ENCODE measurements at places on chromosomes 1 and 21.
A peak's percentile ranks its signal among the peaks of the same experiment; 100 is the strongest.

- DNase-seq, result no peak
Measured at GRCh38 chr1:169812131-169812530, 17.4 kb upstream of the METTL18 start.

DNA sequence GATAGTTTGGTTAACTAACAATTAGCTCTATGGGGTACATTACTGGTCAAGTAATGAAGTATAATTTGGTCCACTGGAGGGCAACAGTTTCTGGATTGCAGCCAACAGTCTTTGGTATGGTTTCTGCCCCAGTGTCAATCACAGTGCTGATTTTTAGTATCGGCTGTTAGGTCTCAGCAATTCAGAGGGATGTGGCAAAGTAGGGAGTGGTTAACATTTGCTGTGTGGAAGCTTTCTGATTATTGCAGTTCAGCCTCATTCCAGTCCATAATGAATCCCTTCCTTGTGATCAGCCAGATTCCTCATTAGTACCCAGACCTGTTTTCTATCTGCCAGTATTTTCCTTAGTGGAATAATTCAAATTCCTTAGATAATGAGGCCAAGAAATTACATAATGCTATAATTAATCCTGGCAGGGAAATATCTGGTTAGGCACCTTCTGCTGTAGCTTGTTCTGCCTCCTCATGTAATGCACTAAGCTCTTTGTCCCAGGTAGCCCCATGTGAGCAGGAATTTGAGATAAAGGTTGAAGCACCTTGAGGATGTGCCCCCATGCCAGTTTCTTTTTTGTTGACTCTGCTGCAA, 14.0 kb downstream of the F3 start:
- no peak for DNase-seq

DNA sequence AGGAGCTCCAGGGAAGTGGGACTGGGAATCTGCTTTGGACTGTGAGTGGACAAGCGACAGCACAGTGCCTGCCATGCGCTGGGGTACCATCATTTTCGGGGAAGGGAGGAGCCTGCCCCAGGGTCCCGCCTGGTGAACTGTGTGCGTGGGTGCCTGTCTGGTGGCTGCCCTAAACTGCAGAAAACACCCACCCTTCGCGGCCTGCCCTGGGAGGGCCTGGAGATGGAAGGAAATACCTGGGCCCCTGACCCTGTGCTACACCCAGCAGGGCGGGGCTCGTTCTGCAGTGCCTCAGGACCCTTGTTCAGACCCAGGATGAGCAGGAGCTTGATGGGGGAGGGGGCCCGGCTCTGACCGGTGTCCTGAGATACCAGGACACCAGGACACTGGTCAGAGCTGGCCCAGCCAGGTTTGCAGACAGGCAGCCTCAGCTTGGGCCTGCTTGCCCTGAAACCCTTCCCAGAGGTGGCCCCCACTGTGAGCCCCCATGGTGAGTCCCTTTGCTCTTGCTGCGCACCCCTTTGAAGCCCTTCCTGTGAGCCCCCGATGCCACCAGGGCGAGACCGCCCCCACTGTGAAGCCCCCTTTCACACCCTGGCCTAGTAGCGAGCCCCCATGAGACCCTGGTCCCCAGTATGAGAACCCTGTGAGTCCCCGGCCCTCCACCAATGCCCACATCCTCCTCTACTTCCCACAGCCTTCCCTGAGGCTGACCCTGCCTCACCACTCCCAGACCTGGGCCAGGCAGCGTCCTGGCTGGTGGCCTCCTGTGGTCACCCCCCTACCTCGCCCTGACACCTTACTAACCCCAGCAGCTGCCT, 2.6 kb downstream of the GJC2 start:
- DNase-seq, result no peak

- no peak for DNase-seq
Measured at GRCh38 chr1:3524556-3525203, 70.2 kb downstream of the ARHGEF16 start.

DNA sequence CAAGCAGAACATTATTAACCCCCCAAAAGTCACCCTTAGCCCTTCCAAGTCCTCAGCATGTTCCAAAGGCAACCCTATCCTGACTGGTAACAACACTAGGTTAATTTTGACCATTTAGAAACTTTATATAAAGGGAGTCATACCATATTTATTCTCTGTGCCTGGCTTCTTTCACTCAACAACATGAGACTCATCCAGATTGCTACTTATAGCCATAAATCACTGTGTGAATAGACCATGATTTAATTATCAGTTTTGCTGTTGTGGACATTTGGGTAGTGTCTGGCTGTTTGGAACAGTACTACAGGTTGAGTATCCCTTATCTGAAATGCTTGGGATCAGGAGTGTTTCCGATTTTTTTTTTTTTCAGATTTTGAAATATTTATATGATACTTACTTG, 252.1 kb downstream of the DISC1 start:
- DNase-seq, result no peak

DNA sequence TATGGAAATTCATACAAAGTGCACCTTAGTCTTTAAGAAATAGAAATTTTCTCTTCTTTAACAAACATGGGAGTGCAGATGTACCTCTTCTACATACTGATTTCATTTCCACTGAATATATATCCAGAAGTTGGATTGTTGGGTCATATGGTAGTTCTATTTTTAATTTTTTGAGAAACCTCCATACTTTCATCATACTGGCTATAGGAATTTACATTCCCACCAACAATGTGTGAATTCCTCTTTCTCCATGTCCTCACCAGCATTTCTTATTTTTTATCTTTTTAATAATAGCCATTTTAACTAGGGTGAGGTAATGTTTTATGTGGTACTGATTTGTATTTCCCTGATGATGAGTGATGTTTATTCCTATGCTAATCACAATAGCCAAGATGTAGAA, 87.5 kb downstream of the RGS2 start:
- no peak for DNase-seq

DNA sequence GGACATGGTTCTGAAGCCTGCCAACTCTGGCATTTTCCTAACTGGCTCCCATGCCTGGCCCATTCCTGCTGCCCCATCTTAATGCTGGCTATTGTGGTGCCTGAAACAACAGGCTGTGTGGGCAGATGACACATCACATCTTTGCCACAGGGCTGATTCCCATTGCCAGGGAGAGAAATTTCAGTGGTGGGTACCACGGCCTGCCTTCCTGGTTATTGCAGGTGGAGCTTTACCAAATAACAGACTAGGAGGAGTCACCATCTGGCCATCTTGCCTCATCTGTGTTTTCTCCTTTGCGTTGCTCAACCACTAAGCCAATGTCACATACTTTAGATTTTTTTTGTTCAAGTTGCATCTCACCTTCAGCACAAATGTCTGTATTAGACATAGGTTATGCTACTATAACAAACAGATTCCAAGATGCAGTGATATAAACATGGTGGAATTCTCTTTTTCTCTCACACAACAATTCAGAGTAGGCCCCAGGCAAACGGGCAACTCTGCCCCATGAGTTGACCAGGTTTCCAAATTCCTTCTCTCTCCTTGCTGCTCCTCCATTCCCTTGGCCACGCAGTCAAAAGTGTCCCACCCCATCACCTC, 14.1 kb downstream of the CDA start:
- DNase-seq, result no peak

- peak; percentile 95 for DNase-seq
Measured at GRCh38 chr1:160101037-160101716, 2.8 kb upstream of the IGSF8 start.

DNA sequence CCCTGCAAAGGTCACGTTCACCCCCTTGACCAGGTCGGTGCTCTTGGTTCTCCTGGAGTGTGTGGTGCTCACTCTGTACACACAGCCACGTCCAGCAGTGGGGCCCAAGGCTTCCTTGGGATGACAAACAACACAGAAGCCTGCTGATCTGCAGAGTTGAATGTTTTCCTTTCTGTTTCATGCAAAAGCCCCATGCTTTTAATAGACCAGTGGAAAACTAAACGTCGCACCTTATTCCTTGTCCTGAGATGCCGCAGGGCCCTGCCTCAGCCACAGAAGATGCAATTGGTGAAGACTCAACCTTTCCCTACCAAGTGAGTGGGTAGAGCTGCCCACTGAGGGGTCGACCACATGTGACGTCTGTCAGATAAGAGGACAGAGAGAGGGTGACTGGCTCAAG, 5.8 kb upstream of the PDPN start:
- DNase-seq, result no peak

- no peak for DNase-seq
Measured at GRCh38 chr1:23282957-23283356, 61.1 kb downstream of the HNRNPR start.

- no peak for DNase-seq
Measured at GRCh38 chr1:6638226-6638625, 13.6 kb downstream of the THAP3 start.

DNA sequence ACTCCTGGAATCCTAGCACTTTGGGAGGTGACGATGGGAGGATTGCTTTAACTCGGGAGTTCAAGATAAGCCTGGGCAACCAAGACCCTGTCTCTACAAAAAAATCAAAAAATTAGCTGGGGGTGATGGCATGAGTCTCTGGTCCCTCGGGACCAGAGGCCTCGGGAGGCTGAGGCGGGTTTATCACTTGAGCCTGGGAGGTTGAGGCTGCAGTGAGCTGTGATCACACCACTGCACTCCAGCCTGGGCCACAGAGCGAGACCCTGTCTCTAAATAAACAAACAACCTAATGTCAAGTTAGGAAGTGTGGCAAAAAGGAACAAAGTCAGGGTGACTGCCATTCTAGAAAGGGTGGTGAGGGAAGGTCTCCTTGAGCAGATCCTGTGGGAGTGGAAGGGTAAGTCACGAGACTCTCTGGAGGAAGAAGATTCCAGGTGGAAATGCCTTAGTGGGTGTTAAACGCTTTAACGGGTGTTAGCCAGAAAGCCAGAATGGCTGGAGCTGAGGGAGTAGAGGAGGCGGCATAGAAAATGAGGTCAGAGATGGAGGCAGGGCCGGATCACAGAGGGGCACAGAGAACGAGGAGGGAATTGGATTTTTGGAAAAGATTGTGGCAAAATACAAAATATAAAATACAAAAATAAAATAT, 62.2 kb upstream of the ATP5PO start:
- DNase-seq, result no peak

- DNase-seq, result no peak
Measured at GRCh38 chr1:169849346-169850022, 44.2 kb downstream of the SCYL3 start.

GRCh38 chr1:113269168-113269963, 120.9 kb upstream of the MAGI3 start:
- no peak for DNase-seq

- DNase-seq, result no peak
Measured at GRCh38 chr21:14321042-14321441, 61.9 kb downstream of the HSPA13 start.

- DNase-seq, result no peak
Measured at GRCh38 chr1:154547105-154547732, 11.2 kb downstream of the UBE2Q1 start.

GRCh38 chr1:21865609-21865942, 53.5 kb downstream of the LDLRAD2 start:
- no peak for DNase-seq

DNA sequence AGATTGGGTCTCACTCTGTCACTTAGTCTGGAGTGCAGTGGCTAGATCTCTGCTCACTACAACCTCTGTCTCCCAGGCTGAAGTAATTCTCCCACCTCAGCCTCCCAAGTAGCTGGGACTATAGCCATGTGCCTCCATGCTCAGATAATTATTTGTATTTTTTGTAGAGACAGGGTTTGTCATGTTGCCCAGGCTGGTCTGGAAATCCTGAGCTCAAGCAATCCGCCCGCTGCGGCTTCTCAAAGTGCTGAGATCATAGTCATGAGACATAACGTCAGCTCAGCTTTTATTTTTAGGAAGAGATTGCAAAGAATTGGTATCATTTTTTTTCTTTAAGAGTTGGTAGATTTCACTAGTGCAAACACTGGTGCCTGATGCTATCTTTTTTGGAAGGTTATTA, 244.9 kb downstream of the DSCAM start:
- DNase-seq, result no peak

- DNase-seq, result no peak
Measured at GRCh38 chr1:2956576-2956975, 64.7 kb upstream of the ACTRT2 start.
